Mesendoderm (in vitro differentiated cells): ENCODE measurements at places on chromosomes 2 and 18.
A peak's percentile ranks its signal among the peaks of the same experiment; 100 is the strongest.

DNA sequence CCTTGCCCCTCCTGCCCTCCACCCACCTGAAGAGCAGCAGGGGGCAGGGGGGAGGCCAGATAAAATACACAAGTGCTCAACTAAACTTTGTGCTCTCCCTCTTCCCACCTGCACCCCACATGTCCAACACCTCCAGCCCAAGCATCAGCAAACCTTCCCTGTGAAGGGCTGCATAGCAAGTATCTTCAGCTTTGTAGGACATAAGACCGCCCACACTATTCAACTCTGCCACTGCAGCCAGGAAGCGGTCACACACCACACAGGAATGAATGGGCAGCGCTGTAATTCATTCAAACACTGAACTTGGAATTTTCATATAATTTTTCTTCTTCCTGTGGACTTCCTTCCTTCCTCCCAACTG, 27.5 kb downstream of the TFCP2L1 start:
- no peaks in the 10 kb centered on the region for H3K4me1 ChIP-seq
- no peaks in the 10 kb centered on the region for H3K27me3 ChIP-seq
- DNase-seq = no peak
- no peak overlapping the region for H3K4me3 ChIP-seq
- no peak overlapping the region for H3K27ac ChIP-seq

GRCh38 chr2:104404526-104404925, 449.4 kb upstream of the POU3F3 start:
- no peaks in the 10 kb centered on the region for H3K27me3 ChIP-seq
- no peak for DNase-seq
- no peaks in the 10 kb centered on the region for H3K4me1 ChIP-seq
- H3K4me3 ChIP-seq = no peak overlapping the region

GRCh38 chr2:159616286-159616701, at the start of gene BAZ2B:
Gene BAZ2B (minus strand): TSS chr2:159616548. CDS start chr2:159478719, 137,829 bp downstream.
- peak within 1 kb of the TSS; percentile 98 for H3K27ac ChIP-seq
- no peaks in the 10 kb centered on the region for H3K27me3 ChIP-seq
- no peaks in the 10 kb centered on the region for H3K36me3 ChIP-seq
- no peaks in the 10 kb centered on the region for H3K4me1 ChIP-seq
- DNase-seq = peak; percentile 91
- H3K4me3 ChIP-seq = peak within 1 kb of the TSS; percentile 85

DNA sequence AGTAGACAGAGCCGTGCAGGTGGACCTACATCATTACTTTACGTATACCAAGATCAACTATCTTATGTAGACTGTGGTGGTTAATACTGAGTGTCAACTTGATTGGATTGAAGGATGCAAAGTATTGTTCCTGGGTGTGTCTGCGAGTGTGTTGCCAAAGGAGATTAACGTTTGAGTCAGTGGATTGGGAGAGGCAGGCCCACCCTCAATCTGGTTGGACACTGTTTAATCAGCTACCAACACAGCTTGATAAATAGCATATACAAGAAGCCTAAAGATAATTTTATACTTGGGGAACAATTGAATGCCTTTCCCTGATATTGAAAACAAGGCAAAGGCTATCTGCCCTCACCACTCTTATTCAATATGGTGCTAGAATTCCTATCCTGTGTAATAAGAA, 604.2 kb upstream of the ZEB2 start:
- DNase-seq = no peak
- H3K36me3 ChIP-seq = no peaks in the 10 kb centered on the region
- no peaks in the 10 kb centered on the region for H3K27me3 ChIP-seq
- H3K4me1 ChIP-seq = no peaks in the 10 kb centered on the region
- no peak overlapping the region for H3K27ac ChIP-seq
- no peak overlapping the region for H3K4me3 ChIP-seq

DNA sequence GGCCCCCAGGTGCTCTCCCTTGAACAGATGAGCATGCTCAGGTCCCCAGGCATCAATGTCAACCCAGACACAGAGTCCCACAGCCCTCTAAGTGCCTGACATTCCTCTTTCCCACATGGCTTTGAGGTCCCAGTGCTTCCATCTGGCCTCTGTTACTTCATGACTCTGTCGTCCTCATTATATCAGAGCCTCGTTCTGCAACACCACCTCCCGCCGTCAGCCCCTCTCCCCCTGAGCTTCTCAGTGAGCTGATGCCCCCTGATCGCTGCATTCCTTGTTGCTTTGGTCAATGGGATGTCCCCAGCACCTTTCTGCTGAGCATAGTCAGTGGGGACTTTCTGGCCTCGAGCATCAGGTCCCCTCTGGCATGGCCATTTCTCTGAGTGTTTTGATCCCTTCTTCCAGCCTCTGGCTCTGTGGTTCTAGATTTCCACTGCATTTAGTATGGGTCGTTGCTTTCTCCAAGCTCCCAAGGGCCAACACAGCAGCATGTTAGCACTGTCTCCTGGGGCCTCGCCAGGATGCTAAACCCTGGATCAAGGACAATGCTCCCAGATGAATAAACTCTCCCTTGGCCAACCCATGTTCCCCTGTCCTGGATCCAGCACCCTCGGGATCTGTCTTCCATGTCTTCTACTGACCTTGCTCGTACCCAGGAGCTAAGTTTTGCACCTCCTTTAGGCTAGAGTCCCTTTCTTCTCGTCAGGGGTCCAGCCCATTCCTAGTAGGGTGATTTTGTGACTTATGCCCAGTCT, 143.2 kb upstream of the TWIST2 start:
- no peaks in the 10 kb centered on the region for H3K36me3 ChIP-seq
- H3K27me3 ChIP-seq = no peaks in the 10 kb centered on the region
- no peak for DNase-seq
- no peaks in the 10 kb centered on the region for H3K4me1 ChIP-seq
- no peak overlapping the region for H3K27ac ChIP-seq

- peak; percentile 72 for DNase-seq
- H3K27me3 ChIP-seq = no peaks in the 10 kb centered on the region
- no peak overlapping the region for H3K27ac ChIP-seq
- H3K4me1 ChIP-seq = no peaks in the 10 kb centered on the region
- no peak overlapping the region for H3K4me3 ChIP-seq
Measured at GRCh38 chr2:204051476-204051875, 114.9 kb downstream of the ICOS start.

DNA sequence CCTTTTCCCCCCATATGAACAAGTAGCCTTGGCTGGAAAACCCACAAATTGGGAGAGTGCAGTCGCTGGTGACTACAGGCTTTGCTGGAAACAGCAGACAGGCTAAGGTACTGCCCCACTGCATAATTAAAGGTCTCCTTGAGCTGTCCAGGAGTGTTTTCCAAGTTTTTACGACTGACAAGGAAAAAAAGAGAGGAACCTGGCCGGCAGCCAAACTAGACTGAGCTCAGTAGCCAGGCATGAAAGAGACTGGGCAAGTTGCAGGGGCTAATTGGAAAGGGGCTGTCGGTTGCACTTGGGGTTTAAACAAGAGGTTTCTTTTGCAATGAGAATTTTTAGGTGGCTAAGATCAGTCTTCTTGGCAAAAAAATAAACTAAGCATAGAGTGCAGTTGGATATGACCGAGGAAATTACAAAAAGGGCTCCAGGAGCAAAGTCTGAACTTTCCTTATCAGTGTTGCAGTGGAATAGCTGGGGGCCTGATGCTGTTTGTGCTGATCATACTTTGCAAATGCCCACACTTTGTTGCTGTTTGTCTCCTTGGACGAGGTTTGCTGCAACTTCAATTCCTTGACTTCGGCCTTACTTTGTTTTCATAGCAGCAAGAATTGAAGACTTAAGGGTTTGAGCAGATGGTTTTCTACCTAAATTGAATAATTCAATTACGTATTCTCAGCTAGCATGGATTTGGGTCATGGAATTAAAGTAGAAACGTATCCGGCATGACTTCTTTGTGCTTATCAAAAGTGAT, 2.1 kb downstream of the GULP1 start:
- peak; percentile 78 for DNase-seq
- H3K4me1 ChIP-seq = no peaks in the 10 kb centered on the region
- no peaks in the 10 kb centered on the region for H3K36me3 ChIP-seq

GRCh38 chr2:30566631-30567030, 119.6 kb downstream of the LCLAT1 start:
- H3K27ac ChIP-seq = no peak overlapping the region
- no peak overlapping the region for H3K4me3 ChIP-seq
- H3K27me3 ChIP-seq = no peaks in the 10 kb centered on the region

DNA sequence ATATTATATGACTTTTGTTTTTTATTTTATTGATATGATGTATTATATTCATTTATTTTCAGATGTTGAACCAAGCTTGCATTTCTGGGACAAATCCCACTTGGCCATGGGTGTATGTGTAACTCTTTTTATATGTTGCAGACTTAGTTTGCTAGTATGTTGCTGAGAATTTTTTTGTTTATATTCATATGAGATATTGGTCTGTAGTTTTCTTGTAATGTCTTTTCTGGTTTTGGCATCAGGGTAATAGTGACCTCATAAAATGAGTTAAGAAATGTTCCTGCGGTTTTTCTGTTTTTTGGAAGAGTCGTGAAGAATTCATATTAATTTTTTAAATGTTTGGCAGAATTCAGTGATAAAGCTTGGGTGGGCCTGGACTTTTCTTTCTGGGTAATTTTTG, 88.7 kb downstream of the ASB1 start:
- no peak overlapping the region for H3K27ac ChIP-seq
- DNase-seq = no peak
- no peaks in the 10 kb centered on the region for H3K36me3 ChIP-seq
- H3K4me1 ChIP-seq = no peaks in the 10 kb centered on the region

DNA sequence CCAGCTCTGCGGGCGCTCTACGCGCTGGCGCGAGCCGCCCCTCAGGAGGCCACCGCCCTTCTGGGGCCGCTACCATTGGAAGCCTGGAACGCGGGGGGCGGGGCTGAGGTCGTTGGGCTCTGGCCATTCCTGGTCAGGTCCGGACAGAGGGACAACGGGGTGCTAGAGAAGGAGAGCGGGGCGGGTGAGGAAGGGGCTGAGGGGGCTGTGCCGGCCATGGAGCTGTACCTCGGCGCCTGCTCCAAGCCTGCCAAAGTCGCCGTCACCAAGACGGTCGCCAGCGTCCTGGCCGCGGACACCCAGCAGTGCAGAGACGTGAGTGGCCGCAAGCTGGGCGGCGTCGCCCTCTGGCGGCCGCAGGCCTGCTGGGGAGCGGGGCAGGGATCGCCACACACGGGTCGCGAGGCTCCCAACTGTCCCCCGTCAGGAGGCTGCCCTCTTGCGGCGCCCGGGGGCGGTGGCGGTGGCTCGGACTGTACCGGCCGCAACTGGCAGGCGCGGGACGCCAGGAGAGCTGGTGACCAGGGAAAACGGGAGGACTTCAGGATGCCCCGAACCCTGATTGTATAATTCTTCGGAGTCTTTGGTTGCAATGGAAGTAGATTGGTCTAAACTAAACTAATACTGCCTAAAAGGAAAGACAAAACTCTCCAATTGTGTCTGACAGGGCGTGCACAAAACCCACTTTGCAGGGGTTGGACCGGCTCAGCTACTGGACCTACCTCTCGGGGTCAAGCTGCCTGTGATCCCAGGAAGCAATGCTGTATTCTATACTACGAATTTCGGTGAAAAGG, at the start of gene FSIP2:
Gene FSIP2 (plus strand): TSS at position 126 of the 794 bp plus-strand sequence. CDS start 91 bp downstream, at position 217.
- peaks cover 5% of the 10 kb centered on the region for H3K4me1 ChIP-seq
- no peaks in the 10 kb centered on the region for H3K27me3 ChIP-seq
- peak; percentile 95 for DNase-seq
- peak within 1 kb of the TSS; percentile 19 for H3K4me3 ChIP-seq

DNA sequence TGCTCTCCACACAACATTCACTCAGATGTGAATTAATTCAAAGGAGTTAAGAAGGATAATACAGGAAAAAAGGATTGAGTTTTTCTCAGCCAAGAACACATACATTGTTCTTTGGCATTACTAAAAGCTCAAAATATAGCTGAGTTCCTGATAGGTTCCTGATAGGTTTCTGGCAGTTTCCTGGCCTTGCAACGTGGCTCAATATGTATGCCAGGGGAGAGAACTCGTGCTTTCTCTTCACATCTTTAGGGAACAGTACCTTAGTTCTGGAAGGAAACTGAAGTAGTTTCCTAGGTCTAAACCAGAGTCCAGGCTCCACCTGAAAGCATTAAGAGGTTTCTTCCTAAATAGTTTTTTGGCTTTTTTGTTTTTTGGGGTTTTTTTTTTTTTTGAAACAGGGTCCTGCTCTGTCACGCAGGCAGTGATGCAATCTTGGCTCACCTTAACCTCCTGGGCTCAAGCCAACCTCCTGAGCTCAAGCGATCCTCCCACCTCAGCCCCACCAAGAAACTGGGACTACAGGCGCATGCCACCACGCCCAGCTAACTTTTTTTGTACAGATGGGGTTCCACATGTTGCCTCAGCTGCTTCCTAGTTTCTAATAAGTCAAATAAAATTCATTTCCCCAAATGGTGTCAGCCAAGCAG, 42.8 kb downstream of the ESCO1 start:
- H3K4me3 ChIP-seq = no peak overlapping the region
- H3K27me3 ChIP-seq = no peaks in the 10 kb centered on the region
- no peaks in the 10 kb centered on the region for H3K4me1 ChIP-seq
- H3K36me3 ChIP-seq = no peaks in the 10 kb centered on the region
- DNase-seq = peak; percentile 51

DNA sequence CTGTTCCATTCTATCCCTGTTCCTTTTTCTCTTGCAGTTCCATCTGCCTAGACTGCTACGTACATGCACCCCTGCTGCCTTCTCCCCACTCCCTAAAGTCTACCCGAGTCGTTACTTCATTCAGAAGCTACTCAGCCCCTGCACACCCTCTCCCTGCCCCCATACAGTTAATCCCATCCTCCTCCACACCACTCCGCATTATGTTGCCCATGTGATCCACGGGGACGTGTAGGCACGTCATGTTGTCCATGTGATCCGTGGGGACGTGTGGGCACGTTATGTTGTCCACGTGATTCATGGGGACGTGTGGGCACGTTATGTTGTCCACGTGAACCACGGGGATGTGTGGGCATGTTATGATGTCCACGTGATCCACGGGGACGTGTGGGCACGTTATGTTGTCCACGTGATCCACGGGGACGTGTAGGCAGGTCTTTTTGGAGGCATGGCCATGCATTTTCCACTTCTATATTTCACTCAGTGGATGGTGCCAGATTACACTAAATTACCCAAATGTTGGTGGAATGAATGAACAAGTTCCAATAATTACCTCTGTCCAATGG, 299.5 kb downstream of the DCDC2C start:
- no peak overlapping the region for H3K4me3 ChIP-seq
- H3K4me1 ChIP-seq = no peaks in the 10 kb centered on the region
- H3K27me3 ChIP-seq = no peaks in the 10 kb centered on the region
- H3K36me3 ChIP-seq = no peaks in the 10 kb centered on the region

DNA sequence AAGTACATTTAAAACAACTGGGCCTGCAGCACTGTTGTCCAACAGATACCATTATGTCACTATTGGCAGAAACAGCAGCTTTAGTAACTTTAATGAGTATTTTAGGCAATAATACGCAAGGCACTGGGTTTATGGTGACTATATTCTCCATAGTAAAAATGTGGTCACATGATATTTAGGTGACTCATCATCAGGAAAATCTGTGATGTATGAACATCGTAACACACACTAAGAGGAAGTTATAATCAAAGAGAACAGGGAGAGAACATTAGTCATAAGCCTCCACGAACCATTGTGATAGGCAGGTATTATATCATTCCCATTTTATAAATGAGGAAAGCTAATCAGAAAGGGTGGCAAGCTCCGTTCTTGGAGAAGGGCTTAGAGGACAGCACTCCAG, 36.9 kb downstream of the RAPH1 start:
- no peaks in the 10 kb centered on the region for H3K27me3 ChIP-seq
- no peaks in the 10 kb centered on the region for H3K4me1 ChIP-seq
- no peaks in the 10 kb centered on the region for H3K36me3 ChIP-seq
- no peak for DNase-seq
